Iris pigment epithelial cell (primary cell): ENCODE measurements at places on chromosomes 2 and 18.

DNA sequence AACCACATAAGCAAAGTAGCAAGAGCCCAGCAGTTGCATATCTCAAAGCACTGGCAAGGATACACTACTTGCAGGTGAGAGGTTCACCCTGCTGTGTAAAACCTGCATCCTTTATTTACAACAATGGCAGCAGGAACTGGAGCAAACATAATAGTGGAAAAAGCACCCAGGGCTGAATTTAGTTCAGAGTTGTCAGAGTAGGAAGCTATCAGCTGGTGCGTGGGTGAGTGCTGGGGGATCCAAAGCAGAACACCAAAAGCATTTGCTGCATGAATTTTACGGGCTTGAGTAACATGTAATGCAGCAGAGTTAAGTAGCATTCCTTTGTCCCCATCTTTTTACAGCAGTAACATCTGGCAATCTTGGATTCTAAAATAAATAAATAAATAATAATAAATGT, 73.5 kb upstream of the SRD5A2 start:
- DNase-seq: no peak

- DNase-seq: no peak
Observed at GRCh38 chr2:159089543-159089942, 121.1 kb downstream of the TANC1 start.

DNA sequence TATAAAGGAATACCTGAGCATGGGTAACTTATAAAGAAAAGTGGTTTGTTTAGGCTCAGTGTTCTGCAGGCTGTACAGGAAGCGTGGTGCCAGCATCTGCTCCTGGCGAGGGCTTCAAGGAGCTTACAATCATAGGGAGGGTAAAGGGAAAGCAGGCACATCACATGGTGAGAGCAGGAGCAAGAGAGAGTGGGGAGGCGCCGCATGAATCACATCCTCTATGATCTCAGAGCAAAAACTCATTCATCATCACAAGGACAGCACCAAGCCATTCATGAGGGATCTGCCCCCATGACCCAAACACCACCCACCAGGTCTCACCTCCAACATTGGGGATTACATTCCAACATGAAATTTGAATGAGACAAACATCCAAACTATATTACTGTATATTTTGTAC, 32.5 kb downstream of the R3HDM1 start:
- peak; percentile 69 for DNase-seq

DNA sequence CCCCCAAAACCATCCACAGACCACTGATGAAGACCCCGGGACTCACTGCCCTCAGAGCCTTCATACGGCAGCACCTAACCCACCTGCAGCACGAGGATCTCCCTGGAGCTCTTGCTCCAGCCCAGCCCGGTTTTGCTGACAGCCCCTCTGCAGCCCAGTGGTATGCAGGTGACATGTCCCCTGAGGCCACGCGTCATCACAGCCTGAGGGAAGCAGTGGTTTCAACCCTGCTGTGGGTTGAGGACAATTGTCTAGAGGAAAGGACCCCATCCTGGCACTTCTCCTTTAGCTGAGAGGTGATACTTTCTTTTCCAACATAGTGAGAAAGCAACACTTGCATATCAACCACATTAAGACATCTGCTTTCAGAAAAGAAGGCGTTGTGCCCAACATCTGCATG, 134.0 kb downstream of the SEPTIN10 start:
- DNase-seq: no peak

- no peak for DNase-seq
Observed at GRCh38 chr18:44878335-44878734, 197.6 kb downstream of the SETBP1 start.

DNA sequence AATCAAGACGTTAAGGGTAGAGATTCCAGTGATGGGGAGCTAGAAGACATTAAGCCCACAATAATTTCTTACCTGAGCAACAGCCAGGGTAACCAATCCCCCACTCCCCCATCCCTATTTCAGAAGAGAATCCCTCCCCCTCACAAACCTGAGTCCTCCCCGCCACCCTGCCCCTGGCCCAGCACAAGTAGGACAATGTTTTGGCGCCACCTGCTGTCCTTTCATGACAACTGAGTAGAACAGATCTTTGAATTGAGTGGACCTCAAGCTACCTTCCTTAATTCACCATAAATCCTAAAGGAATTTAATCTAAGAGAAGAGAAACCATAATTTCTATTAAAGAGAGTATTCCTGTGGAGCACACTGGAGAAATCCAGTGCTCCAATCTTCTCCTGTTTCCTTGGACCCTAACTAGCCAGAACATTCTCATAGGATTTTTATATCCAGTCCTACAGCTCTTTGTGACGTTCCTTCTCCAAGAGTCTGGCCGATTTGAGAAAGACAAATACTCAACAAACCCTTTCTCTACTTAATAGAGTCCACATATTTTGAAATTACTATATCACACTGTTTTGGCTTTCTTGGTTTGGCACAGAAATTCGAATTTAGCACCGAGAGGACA, 41.1 kb downstream of the NHEJ1 start:
- peak; percentile 57 for DNase-seq

- DNase-seq: no peak
Observed at GRCh38 chr2:45307147-45307546, 297.9 kb upstream of the SIX2 start.

GRCh38 chr2:8403876-8404275, 278.0 kb upstream of the ID2 start:
- no peak for DNase-seq

DNA sequence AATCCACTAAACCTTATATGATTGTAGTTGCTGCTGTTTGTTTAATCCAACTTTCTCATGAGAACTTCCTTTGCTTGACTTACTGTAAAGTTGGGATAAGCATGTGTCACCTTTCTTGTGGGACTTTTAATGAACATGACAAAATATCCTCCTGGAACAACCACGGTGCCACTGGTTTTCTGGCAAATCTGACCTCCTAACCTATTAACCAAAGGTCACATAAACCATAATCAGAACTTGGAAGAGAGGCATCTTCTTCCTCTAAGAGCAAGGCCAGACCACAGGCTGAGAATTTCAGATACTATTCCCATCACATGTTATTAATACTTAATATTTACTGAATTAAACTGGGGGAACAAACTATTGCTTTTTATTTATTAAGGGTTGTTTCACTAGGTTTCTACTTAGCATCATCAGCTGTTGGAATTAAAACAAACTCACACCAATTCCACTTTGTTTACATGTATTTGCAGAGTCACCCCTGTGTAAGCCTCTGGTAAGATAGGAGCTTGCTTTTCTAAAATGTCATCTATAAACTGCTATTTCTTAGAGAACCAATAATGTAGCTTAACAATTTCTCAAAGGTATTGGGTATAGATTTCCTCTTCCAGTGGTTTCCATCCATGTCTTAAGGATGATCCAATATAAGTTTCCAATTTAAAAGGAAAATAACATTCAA, 2.2 kb downstream of the SLC40A1 start:
- DNase-seq: no peak

DNA sequence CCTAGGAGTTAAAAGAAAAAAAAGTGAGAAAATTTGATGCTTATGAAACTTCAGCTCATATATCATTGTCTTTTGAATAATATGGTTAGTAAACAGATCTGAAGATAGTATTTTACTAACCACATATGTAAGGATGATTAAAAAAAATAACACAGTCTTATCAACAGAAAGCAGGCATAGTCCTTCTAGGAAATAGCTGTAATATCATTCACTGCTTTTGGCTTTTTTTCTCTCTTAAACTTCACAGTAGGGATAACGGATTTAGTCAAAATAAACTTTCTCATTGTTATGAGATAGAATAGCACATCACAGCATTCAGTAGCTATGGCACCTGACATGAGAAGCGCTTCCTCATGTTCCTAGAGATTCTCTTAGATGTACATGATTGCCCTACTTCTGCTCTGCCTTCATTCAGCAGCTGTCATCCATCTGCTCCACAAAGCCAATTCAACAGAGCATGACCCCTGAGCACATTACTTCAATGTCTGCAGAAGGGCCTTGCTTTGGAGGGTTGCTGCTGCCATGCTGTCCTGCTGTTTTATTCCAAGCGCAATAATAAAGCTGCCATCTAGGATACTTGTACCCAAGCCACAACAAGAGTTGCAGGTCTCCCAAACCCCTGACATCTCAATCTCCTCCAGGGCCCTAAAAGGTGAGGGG, 67.0 kb downstream of the TTC21B start:
- DNase-seq: no peak

DNA sequence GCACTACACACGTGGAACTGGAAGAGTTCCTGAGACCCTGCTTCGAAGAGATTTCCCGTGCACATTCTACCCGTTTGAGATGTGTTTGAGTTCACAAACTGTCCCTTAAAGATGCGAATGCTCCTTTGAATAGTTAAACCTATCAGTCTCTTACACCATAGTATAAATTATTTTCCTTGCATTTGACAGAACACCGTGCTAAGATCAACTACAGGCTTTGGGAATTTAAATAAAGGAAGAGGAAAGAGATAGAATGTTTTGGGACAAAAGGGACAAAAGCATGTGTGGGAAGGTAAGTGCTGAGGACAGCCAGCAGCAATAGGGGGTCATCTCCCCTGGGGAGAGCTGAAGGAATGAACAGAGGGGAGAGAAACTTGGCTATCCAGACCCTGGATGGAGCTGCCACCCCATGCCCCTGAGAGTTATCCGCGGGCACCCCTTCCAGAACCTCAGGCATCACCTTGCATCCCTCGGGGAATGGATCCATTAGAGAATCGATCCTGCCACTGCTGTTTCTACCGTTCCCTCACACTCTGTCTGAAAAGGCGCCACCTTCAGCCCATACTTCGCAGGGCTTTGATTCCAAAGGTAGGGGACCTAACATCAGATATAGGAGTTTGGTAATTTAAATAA, 888 bp upstream of the ADCY3 start:
- no peak for DNase-seq

DNA sequence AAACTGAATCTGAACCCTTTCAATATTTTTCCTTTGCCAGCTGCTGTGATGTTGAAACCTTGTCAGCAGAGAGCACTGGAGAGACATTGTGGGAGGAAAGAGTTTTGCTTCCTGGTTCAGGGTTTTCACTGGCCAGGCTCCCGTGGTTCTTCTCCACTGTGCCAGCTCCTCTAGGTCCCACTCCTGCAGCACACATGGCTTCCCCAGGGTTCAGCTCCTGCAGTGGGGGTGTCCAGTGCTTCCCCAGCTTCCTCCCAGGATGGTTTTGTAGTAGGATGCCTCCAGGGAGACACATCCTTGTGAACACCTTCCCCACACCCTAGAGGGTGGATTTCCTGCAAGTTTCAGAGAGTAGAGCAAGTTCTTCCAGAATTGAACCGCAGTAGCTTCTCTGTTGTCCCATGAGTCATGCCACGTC, 24.0 kb upstream of the SULT1C3 start:
- peak; percentile 65 for DNase-seq

DNA sequence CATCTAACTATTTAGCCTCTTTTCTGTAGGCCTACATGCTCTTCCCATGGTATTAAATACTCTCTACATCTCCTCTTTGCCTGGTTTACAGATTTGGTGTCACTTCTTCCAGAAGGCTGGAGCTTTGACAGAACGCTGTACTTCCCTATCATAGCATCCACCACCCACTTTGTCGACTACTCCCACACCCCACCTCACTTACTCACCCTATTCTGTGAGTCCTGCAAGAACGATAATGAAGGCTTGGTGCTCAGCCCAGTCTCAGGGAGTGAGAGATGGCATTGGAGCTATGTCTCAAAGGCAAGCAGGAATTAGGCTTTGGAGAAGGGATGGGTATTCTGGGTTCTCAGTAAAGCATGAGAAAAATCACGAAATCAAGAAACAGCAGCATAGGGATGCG, 20.3 kb upstream of the KDM3A start:
- DNase-seq: no peak

- peak; percentile 39 for DNase-seq
Observed at GRCh38 chr2:186569897-186570296, 20.0 kb upstream of the ITGAV start.

DNA sequence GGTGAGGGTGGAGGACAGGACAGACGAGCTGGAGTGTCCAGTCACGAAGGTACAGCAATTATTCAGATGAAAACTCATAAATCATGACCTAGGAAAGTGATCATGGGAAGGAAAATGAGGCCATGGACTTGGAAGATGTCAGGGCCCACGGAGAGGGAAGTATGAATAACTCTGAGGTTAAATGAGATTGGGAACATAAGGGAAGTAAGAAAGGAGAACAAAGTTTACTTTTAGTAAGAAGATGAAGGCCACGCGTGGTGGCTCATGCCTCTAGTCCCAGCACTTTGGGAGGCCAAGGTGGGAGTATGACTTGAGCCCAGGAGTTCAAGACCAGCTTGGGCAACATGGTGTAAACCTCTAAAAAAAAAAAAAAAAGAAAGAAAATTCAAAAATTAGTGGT, 56.2 kb downstream of the AQP4 start:
- no peak for DNase-seq

DNA sequence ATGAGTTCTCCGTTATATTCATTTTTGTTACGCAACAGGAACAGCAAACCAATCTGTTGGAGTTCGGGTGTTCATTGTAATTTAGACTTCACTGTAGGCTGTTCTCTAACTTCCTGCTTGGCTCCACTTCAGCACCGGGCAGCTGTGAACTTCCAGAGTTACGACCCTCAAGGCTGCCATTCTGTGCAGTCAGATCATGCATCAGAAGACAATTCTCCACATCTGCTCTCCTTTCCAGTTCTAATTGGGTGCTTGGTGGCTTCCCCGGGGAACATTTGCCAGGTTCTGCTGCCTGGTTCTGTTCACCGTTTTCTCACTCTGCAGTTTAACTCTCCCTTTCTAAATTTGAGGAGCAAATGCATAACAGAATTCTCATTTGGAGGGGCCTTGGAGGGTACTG, 237.7 kb downstream of the NYAP2 start:
- DNase-seq: peak; percentile 2

- no peak for DNase-seq
Observed at GRCh38 chr18:25133879-25134278, 218.1 kb downstream of the ZNF521 start.

GRCh38 chr2:158011055-158011771, 90.5 kb upstream of the UPP2 start:
- DNase-seq: peak; percentile 7

GRCh38 chr2:210551001-210551400, 5.4 kb upstream of the CPS1 start:
- no peak for DNase-seq

DNA sequence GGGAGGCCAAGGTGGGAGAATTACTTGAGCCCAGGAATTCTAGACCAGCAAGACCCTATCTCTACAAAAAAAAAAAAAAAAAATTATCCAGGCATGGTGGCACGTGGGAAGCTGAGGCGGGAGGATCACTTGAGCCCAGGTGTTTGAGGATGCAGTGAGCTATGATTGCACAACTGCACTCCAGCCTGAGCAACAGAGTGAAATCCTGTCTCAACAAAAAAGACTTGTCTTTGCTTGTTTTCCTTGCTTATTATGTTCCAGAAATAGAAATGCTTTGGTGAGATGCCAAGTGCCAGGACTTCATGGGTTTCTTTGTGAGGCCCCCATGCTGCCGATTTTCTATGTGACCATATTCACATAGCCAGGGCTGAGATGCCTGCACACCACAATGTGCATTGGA, 9.0 kb downstream of the DCDC2C start:
- no peak for DNase-seq

DNA sequence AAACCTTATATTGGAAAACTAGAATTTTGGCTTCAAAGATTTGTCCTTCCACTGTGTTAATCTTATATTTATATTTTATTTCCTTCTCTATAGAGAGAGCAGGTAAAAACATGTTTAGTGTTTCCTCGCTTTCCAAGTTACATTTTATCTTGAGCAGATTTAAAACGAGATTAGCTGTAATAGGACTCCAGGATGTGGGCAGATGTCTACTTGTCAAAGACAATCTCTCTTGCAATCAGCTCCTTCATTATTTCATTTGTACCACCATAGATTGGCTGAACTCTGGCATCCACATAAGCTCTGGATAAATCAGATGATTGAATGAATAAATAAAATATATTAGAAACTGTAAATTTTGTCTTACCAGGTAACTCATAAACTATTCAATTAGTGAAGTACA, 17.5 kb upstream of the KANSL1L start:
- DNase-seq: peak; percentile 5
